ENCODE measurements at places on chromosomes 11 and 22.

DNA sequence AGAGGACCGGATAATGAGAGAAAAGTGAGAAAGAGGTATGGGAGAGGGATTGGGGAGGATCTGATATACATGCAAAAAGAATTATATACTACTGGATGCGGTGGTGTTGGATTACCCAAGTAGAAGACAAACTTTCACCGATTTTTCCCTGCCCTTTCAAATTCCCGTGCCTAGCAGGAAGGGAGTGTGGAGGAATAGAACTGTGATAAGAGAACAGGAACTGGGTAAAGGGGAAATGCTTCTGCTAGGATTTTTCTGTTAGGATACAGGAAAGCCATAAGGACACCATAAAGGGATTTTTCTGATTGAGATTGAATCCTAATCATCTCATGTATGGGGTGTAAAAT is 480 bp upstream of the MTMR2 start:
- DNase-seq = no peak

GRCh38 chr22:33188326-33188725 is 130.1 kb upstream of the SYN3 start:
- no peak for DNase-seq

DNA sequence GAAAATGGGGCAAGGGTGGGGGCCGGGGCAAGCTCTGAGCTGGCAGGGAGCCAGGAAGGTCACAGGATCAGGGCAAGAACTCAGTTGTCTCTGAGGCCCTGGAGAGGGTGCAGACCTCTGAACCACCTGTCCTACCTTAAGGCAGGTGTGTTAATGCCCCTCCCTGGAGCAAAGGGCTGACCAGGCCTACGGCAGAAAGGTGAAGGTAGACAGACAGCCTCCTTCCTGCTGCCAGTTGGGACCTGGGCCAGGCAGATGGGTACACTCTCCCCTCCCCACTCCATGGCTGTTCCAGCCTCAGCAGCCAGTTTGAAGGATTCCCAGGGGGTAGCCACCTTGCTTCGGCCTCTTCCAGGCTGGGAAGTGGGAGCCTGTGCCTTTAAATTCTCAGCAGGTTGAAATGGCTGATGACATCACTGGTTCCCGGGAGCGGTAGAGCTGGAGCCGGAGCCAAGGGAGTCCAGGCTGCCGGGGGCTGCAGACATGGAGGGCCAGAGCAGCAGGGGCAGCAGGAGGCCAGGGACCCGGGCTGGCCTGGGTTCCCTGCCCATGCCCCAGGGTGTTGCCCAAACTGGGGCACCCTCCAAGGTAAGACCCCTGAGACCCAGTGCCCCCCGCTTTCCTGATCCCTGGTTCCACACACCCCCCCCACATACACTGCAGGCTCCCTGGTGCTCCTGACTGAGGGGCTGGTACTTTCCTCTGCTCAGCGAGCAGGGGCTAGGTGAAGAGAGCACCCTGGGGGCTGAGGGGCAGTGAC is at the start of gene INPP5J:
INPP5J (plus strand) TSS at position 435 of the 760 bp plus-strand sequence; CDS start at position 484, 49 bp downstream.
- no peak for DNase-seq

DNA sequence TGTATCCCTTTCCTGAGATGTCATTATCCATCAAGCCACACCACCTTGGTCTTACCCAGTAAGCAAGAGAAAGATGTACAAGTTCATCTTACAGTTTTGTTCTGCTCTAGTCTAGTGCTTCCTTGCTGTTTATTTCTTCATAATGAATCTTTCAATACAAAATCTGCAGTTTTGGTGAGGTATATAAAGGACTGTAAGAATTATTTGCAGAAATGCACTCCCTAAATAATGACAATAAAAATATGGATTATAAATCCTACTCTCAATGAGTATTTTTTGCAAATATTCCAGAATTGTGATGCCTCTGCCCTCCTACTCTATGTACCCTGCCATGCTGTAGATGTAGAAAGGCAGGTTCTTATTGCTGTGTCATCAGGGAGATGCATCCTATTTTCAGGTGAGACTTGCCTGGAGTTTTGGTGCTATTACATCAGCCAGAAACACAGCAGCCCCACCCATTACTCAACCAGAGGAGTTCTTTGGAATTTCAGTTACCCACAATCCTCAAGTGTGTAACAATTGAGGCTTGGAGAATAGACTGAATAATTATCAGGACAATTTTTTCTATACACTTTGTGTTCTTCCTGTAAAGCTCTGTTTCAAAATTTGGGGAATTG is at the start of gene OR10S1:
OR10S1 (minus strand) TSS at position 51 of the 617 bp plus-strand sequence. CDS start 117 bp downstream, outside the sequence.
- no peak for DNase-seq

DNA sequence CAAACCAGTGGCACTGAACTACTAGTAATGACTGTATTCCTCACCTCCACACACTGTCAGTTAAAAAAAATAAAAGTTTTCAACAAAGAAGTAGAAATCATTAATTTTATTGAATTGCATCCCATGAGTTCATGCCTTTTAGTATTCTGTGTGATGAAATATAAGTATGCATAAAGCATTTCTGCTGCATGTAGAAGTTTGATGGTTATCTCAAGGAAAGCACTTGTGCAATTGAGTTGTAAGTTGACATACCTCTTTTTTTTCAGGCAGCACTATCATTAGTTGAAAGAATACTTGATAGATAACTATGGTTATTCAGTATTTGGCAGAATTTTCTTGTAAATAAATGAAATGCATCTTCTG is 104.4 kb downstream of the STIM1 start:
- no peak for DNase-seq

DNA sequence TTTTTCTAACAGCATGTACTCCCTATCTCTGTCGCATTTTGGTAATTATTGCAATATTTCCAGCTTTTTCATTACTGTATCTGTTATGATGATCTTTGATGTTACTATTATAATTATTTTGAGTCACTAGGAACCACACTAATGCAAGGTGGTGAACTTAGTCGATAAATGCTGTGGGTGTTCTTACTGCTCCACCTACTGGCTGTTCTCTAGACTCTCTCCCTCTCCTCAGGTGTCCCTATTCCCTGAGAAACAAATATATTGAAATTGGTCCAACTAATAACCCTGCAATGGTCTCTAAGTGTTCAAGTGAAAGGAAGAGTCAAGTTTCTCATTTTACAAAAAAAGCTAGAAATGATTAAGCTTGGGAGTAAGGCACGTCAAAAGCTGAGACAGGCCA is 10.5 kb downstream of the ARL14EP start:
- no peak for DNase-seq

- DNase-seq = no peak
Measured at GRCh38 chr11:88066090-88066489, 109.2 kb downstream of the RAB38 start.

- DNase-seq = no peak
Measured at GRCh38 chr11:128902515-128903066, 11.4 kb downstream of the KCNJ5 start.

DNA sequence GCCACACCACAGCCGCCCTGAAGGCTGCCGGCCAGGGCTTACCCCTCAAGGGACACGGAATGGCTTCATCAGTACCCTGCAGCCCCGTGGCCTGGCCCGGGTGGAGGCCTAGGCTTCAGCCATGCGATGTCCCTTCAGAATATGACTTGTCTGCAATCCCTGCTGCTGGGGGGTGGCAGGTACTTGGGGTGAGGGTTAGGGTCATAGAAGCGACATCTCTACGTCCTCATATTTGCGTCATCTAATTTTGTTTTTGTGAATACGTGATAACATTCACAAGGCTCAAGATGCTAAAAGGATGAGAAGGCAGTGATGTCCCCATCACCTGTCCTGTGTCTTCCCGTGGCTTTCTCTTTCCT is 6.4 kb downstream of the CCND1 start:
- DNase-seq = no peak

- DNase-seq = no peak
Measured at GRCh38 chr11:61782299-61782698, 10.1 kb downstream of the TMEM258 start.

Measured in activated CD4-positive, alpha-beta T cell treated with anti-CD3 and anti-CD28 coated beads, Interleukin-2, amount 50 U/mL, for 4 hours (primary cell).